ENCODE measurements at places on chromosomes 12 and 14. TPM values are rescaled to one million over a fixed set of nuclear protein-coding genes. Genes with fewer than 3 reads are reported as not detected.

The OR6C4 gene
- total RNA-seq, result not detected

The NKX2-1 gene
- total RNA-seq, result not detected

The KLRC2 gene
- not detected for total RNA-seq

The TMEM119 gene
- 611 TPM for total RNA-seq

The NDUFA12 gene
- 53.9 TPM for total RNA-seq

The PAH gene
- not detected for total RNA-seq

The CCDC196 gene
- total RNA-seq, result not detected

The RDH12 gene
- 0.15 TPM for total RNA-seq

The ALDH1L2 gene
- total RNA-seq, result 41.4 TPM

The MPHOSPH9 gene
- total RNA-seq, result 31.3 TPM

The KRT75 gene
- not detected for total RNA-seq

The NTF3 gene
- total RNA-seq, result 0.50 TPM

The ERO1A gene
- total RNA-seq, result 106 TPM

The MANSC1 gene
- total RNA-seq, result 3.0 TPM

The LRRC43 gene
- total RNA-seq, result 3.3 TPM

The C12orf76 gene
- total RNA-seq, result 13.5 TPM

The CCDC177 gene
- total RNA-seq, result under 0.01 TPM

The CHGA gene
- total RNA-seq, result not detected

The GAS2L3 gene
- 44.1 TPM for total RNA-seq

The KRT72 gene
- not detected for total RNA-seq

The TPH2 gene
- not detected for total RNA-seq

The HAL gene
- under 0.01 TPM for total RNA-seq

The KRT73 gene
- not detected for total RNA-seq

The CABP1 gene
- total RNA-seq, result 0.66 TPM

The GPRC5D gene
- not detected for total RNA-seq

The ASCL1 gene
- not detected for total RNA-seq

The SDR9C7 gene
- total RNA-seq, result 0.15 TPM

The CACNA2D4 gene
- 1.5 TPM for total RNA-seq

The MMP19 gene
- total RNA-seq, result 12.1 TPM

All from smooth muscle cell of trachea (primary cell).